Mesangial cell (primary cell): ENCODE measurements at places on chromosomes 11 and 22. TPM values are rescaled to one million over a fixed set of nuclear protein-coding genes. Genes with fewer than 3 reads are reported as not detected.

The PTDSS2 gene
- total RNA-seq: 46.6 and 69.7 TPM in 2 replicates

The SCGB1D2 gene
- total RNA-seq: not detected in 2 replicates

The WBP2NL gene
- 0.38 TPM in 1 of 2 replicates, not detected in the other for total RNA-seq

The HEPHL1 gene
- total RNA-seq: not detected in 2 replicates

The APOBEC3A gene
- total RNA-seq: not detected in 2 replicates

The OR2AG2 gene
- total RNA-seq: under 0.01 and 0.13 TPM in 2 replicates

The KREMEN1 gene
- 5.7 and 8.1 TPM in 2 replicates for total RNA-seq

The GGTLC2 gene
- not detected in 2 replicates for total RNA-seq

The L3MBTL2 gene
- 20.0 and 20.5 TPM in 2 replicates for total RNA-seq

The TRIM3 gene
- 13.0 and 16.6 TPM in 2 replicates for total RNA-seq

The DPAGT1 gene
- 31.8 and 41.1 TPM in 2 replicates for total RNA-seq

The MAPK8IP1 gene
- 11.3 and 13.9 TPM in 2 replicates for total RNA-seq

The BRD1 gene
- total RNA-seq: 19.9 and 28.8 TPM in 2 replicates

The CDC42EP2 gene
- 19.9 and 24.8 TPM in 2 replicates for total RNA-seq

The APOA4 gene
- total RNA-seq: not detected in 2 replicates

The GTF2H1 gene
- total RNA-seq: 29.8 and 33.6 TPM in 2 replicates

The LRRC32 gene
- total RNA-seq: 2.4 and 43.4 TPM in 2 replicates

The NPAS4 gene
- total RNA-seq: 0.13 TPM in 1 of 2 replicates, not detected in the other

The OR4C16 gene
- total RNA-seq: not detected in 2 replicates

The OR8D1 gene
- not detected in 2 replicates for total RNA-seq

The FXYD6 gene
- total RNA-seq: 12.2 and 17.4 TPM in 2 replicates

The ADORA2A gene
- total RNA-seq: 0.49 and 4.2 TPM in 2 replicates

The ANO5 gene
- total RNA-seq: 0.76 and 0.98 TPM in 2 replicates

The C22orf31 gene
- not detected in 2 replicates for total RNA-seq

The PAMR1 gene
- 2.4 and 10.0 TPM in 2 replicates for total RNA-seq

The ISX gene
- total RNA-seq: not detected in 2 replicates

The TRPM5 gene
- not detected in 2 replicates for total RNA-seq

The PRAME gene
- total RNA-seq: 2.8 and 4.2 TPM in 2 replicates

The SEPTIN5 gene
- total RNA-seq: 6.4 and 11.3 TPM in 2 replicates

The P2RY2 gene
- 0.98 and 1.5 TPM in 2 replicates for total RNA-seq

The COA4 gene
- total RNA-seq: 92.7 and 118 TPM in 2 replicates

The SLC39A13 gene
- total RNA-seq: 110 and 188 TPM in 2 replicates

The SIPA1 gene
- total RNA-seq: 48.2 and 73.5 TPM in 2 replicates

The TMEM218 gene
- total RNA-seq: 23.0 and 23.6 TPM in 2 replicates

The ART1 gene
- total RNA-seq: not detected in 2 replicates

The OR51I1 gene
- not detected in 2 replicates for total RNA-seq

The MPST gene
- 227 and 267 TPM in 2 replicates for total RNA-seq

The CASP4 gene
- 21.3 and 21.5 TPM in 2 replicates for total RNA-seq

The SLC22A25 gene
- not detected in 2 replicates for total RNA-seq

The IGLL1 gene
- total RNA-seq: not detected in 2 replicates
